Stimulated activated CD4-positive, alpha-beta T cell treated with anti-CD3 and anti-CD28 coated beads, Interleukin-1b, Interleukin-23, amount 100 ng/mL, for 1 hour (primary cell): ENCODE measurements at places on chromosomes 2 and 18.

GRCh38 chr2:83016343-83017110 is 1442.6 kb downstream of the SUCLG1 start:
- DNase-seq: no peak

DNA sequence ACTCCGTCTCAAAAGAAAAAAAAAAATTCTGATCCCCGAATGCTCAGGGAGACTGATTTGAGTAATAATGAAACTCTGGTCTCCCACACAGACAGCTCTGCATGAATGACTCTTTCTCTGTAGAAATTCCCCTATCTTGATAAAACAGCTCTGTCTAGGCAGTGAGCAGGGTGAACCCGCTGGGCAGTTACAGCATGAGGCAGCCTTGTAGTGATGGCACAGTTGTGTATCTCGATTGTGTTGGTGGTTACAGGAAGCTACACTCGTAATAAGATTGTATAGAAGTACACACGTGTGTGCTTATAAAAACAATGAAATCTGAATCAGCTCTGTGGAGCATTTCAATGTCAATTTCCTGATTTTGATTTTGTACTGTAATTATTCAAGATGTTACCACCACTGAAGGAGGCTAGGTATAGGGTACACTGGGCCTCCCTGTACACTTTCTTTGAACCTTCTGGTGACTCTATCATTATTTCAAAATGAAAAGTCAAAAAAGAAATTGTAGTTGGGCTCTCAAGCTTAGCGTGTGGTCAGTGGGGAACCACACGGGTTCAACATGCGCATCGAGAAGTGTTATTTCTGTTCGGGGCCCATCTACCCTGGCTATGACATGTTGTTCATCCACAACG is 34.9 kb upstream of the ATP8B1 start:
- no peak for DNase-seq

DNA sequence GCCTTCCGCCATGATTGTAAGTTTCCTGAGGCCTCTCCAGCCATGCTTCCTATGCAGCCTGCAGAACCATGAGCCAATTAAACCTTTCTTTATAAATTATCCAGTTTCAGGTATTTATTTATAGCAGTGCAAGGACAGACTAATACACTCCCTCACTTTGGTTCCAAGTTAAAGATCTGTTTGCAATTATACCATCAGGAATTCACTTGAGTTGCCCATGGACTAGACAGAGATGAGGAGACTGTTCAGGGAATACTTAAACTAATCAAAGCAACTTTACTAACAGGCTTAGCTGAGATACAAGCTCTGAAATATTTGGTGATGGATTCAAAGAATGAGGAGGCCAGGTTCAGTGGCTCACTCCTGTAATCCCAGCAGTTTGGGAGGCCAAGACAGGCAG is 190.0 kb downstream of the MTCL1 start:
- DNase-seq: no peak

DNA sequence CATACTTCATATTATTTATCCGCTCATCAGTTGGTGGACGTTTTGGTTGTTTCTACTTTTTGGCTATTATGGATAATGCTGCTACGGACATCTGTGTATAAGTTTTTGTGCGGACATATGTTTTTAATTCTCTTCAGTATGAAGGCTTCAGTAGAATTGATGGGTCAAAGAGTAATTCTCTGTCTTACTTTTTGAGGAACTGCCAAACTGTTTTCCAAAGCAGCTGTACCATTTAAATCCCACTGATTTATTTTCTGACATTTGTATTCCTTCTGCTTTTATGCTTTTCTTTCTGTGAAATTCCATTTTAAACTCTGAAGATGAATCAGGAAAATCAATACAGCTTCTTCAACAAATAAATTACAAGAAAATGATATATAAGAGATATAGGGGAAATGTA is 20.8 kb downstream of the FAM110C start:
- no peak for DNase-seq

DNA sequence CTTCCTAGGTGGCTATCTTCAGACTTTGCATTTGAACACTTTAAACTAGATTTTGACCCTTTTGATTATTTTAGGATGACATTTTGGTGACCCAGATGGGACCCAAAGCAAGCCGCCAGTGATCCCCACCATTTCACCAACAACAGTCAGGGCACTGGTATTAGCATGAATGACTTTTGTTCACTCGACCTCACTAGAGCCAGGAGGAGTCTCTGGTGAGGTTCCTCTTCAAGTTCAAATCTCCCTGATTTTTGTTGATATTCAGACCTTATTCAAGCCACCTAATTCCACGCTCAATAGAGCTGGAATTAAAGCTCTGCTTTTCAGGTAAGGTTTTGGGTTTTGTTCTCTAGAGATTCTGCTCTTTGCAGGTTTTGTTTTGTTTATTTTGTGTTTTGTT is 202.3 kb downstream of the MREG start:
- no peak for DNase-seq

GRCh38 chr18:23943104-23943503 is 71.5 kb upstream of the TTC39C start:
- no peak for DNase-seq
